NCI-H524 treated with DMSO at 0.1 percent for 48 hours (cell line): ENCODE measurements at places on chromosomes 4 and X.
A peak's percentile ranks its signal among the peaks of the same experiment; 100 is the strongest.

GRCh38 chrX:119763181-119763580 lies 4.8 kb downstream of the SOWAHD start:
- DNase-seq, result no peak

DNA sequence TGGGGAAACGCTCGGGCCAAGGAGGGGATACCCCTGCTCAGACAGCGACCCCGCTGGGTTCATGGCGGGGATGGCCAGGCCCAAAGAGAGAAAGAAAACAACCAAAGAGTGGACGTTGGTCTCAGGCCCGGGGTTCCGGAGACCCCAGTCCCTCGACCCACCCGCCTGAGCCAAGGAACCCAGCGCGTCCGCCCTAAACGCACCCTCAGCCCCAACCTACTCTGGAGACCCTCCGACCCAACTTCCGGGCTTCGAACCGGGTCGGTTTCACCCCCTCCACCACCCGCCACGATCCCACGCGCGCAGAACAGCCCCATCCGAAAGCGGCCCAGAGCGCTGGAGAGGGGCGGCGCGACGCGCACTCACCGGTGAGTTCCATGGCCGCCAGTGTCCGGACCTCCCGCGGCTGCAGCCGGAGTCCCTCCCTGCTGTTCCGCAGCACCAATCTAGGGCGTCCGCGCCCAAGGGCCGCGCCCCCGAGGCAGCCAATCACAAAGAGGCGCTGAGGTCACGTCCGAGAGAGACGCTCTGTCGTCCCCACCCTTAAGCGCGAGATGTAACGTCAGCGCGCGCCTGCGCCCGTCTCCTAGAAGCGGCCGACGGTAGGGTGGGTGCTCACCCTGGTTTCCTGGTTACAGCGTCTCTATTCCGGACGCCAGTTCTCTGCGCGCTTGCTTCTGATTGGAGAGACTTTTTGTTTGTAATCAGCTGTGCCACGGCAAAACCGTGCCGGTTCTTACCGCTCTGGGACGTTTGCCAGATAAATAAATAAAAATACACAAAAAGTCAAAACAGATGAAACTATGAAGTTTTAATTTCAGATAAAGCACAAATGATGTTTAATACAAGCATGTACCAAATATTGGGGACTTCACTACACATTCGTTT lies at the start of gene PIGA:
Gene PIGA (minus strand): TSS at position 389 of the 888 bp plus-strand sequence. CDS start 3,593 bp downstream, outside the sequence.
- peak; percentile 85 for DNase-seq

DNA sequence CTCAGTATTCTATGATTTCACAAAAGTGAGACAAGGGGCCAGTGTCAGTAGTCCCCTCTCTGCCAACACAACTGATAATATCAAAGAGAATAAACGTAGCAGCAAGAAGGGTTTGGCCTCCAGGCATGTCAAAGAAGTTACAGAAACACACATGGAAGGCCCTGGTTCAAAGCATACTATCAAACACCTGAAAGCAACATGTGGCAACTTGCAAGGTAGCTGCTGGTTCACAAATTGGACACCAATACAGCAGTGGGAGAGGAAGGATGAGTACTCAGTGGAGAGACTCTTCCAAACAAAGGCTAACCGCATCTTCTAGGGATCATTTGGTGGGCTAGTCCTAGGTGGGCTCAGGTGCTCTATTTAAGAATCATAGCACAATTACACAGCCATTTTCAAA lies 74.9 kb upstream of the MAOA start:
- no peak for DNase-seq

- DNase-seq, result no peak
Measured at GRCh38 chr4:154082760-154083535, 294.1 kb upstream of the SFRP2 start.

DNA sequence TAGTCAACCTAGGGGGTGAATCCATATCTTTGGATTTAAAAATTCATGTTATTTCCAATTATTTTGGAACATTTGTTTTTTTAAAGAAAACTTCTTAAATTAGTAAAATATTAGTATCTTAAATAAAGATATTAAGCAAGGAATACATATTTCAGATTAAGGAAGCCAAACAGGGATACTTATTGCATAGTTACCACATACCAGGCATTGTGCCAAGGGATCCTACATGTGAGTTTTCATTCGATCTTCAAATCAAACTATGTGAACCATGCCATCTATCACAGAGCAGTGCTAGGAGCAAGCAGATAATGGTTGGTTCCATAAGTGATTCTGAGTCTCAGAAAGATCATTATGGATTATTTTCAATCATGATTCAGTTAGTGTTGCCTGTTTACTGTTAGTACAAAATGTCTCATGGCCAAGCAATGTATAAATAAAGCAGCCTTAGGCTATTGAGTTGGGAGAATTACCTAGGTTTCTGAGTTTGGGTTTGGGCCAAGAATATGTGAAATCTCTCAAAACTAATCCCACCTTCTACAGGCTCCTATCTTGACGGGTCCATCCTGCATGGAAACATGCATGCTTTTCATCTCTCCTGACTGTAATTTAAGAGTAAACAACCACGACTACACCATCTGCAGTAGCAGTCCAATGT lies 176.7 kb downstream of the NPFFR2 start:
- no peak for DNase-seq

DNA sequence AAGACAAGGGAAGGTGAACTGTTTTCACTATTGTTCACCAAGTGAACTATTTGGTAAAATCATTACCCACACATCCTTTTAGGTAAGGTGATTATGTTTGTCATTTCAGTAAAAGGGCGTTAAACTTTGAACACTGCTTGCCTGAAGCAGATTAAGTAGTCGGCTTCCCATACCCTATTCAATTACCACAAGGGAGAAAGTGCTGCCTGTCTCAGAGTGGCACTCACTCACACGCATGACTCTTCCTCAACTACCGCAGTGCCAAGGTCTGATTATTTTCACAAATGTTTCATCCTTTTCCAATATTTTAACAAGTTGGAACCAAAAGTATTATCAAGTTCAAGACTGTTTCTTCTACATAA lies 11.0 kb downstream of the VEGFC start:
- DNase-seq, result no peak

GRCh38 chr4:139164731-139165130 lies 12.3 kb downstream of the ELF2 start:
- no peak for DNase-seq

- DNase-seq, result no peak
Measured at GRCh38 chrX:68989456-68989855, 160.6 kb downstream of the EFNB1 start.

- DNase-seq, result no peak
Measured at GRCh38 chr4:112516066-112516470, at the start of gene NEUROG2. NEUROG2 (minus strand) TSS chr4:112516180; CDS start chr4:112515475, 705 bp downstream.
